NCI-H1417 treated with DMSO at 0.1 percent for 48 hours (cell line): ENCODE measurements at places on chromosomes 3 and 15.

- DNase-seq: no peak
Measured at GRCh38 chr15:85099195-85099803, 117.6 kb downstream of the PDE8A start.

DNA sequence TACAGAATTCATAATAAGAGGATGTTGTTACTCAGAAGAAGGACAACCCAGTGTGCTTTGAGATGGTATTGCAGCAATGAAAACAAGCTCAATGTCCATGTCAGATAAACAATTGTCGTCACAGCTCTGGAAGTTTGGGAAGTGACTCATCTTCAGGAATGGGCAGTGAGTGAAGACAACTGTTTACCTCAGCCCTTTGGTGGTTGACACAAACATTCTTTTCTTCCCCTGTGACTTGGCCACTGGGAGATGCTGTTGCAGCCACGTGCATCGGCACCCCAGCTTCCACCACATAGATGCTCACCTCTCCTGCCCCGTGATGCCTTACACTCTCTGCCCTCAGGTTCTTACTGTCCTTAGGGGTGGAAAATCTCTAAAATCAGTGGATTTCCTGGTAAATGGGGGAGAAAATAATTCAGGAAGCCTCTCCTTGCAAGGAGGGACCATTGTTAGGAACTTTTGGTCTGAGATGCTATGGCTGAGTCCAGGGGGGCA, 114.1 kb upstream of the GALNT15 start:
- no peak for DNase-seq

- DNase-seq: peak; percentile 81
Measured at GRCh38 chr15:74307827-74308811, 59.3 kb downstream of the CYP11A1 start.

DNA sequence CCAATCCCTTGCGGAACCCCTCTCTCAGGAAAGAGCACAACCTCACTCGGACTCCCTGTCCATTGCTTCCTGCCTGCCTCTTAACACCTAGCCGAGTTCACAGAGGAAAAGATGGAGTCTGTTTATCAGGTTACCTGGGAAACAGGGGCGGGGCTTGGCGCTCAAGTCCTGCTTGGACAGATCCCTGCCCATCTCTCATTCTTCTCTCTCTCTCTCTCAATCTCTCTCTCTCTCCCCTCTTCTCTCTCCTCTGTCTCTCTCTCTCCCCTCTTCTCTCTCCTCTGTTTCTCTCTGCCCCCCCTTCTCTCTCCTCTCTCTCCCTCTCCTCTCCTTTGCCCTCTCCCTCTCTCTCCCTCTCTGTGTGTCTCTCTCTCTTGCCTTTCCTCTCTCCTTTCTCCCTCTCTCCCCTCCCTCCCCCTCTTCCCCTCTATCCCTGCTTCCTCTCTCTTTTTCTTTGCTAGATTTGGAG, at the start of gene EFHB:
Gene EFHB (minus strand): TSS at position 120 of the 469 bp plus-strand sequence. CDS start 199 bp downstream, outside the sequence.
- DNase-seq: no peak

DNA sequence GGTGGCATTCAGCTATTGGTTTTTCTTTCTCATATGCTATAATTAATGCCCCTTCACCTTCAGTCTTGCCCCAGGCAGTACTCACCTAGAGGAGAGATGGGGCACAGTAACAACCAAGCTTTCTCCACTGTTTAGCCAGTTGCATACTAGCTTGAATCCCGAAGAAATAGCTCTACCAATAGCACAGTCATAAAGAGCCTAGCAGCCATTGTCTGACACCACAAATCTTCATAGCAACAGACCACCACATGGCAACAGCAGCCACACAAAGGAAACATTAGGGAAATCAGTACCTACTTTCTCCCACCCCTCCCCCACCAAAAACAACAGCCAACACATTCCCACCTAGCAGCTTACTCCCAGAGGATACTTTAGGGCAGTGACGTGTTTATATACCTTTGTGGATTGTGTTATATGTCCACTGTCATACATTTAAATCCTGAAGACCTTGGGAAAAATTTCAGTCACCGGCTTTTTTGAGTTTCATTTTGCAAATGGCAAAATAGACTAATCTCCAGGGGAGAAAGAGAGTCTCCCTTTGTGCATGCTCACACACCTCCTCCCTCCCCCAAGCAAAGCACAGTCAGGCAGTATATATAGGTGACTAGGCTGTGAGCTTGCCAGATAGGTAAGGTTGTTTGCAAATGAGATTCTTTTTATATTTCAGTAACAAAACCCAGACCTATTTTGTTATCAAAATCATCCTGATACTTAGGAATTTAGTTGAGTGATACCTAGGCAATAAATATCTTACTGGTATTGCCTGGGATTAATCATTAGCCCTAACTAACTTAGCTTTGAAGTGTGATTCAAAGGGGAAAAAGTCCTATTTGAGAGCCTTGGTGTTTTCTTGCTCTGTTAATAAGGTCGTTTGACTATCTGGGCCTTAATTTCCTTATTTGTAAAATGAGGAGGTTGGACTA, 140.6 kb downstream of the RBPMS2 start:
- peak; percentile 42 for DNase-seq

GRCh38 chr3:94431876-94432570, 369.2 kb downstream of the NSUN3 start:
- no peak for DNase-seq

- DNase-seq: no peak
Measured at GRCh38 chr15:80822676-80823075, 43.5 kb downstream of the CEMIP start.

- no peak for DNase-seq
Measured at GRCh38 chr3:117150628-117151027, 441.0 kb downstream of the TUSC7 start.

DNA sequence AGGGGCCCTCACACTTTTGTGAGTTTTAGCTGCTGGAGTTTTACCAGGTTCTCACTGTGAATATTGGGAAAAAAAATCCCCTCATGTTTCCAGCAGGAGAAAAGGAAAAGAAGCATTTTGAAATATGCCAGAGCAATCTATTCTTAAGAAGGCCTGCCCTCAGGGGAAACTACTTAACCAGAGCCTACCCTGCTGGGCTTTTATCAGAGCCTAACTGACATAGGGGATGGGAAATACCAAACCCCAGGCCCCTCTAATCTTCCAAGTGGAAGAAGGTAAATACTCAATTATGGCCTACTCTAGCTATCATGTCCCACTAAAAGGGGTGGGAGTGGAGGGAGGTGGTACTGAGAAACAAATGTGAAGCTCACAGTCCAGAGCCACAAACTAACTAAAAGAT, 68.7 kb upstream of the NMNAT3 start:
- DNase-seq: no peak

- no peak for DNase-seq
Measured at GRCh38 chr15:77335298-77335697, 84.6 kb downstream of the PEAK1 start.

DNA sequence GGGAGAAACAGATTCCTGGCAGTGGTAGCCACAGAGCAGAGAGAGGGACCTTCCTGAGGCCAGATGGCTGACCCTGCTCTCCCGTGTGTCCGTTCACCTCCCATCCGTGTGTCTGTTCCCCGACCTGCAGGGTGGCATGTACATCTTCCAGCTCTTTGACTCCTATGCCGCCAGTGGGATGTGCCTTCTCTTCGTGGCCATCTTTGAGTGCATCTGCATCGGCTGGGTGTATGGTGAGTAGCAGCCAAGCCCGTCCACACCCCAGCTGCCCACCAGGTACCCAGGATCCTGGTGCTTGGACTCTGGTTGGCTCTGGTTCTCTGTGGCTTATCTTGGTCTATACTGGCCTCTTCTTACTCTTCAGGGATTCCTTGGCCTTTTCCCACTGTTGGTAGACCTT, 59.5 kb upstream of the SLC6A1 start:
- DNase-seq: no peak

DNA sequence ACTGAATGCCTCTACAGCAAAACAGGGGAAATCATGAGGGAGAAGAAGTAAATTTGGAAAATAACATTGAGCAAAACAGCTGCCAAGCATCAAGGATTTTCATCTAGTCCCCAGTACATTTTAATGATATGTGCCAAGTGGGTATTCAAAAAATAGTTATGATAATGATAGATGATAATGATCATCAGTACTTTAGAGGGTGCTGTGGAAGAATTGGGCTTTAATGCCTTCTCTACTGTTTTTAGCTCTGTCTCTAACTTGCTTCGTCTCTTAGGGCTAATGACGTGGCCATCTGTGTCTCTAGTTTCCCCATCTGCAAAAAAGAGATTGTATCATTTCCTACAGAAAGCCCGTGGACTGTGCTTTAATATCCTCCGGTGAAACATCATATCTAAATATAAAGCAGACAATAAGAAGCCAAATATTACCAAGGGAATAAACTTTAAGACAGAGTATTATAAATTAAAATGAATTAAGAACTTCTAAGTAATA, 10.2 kb upstream of the FSIP1 start:
- DNase-seq: no peak

- DNase-seq: no peak
Measured at GRCh38 chr3:25674670-25675069, 10.0 kb upstream of the TOP2B start.

DNA sequence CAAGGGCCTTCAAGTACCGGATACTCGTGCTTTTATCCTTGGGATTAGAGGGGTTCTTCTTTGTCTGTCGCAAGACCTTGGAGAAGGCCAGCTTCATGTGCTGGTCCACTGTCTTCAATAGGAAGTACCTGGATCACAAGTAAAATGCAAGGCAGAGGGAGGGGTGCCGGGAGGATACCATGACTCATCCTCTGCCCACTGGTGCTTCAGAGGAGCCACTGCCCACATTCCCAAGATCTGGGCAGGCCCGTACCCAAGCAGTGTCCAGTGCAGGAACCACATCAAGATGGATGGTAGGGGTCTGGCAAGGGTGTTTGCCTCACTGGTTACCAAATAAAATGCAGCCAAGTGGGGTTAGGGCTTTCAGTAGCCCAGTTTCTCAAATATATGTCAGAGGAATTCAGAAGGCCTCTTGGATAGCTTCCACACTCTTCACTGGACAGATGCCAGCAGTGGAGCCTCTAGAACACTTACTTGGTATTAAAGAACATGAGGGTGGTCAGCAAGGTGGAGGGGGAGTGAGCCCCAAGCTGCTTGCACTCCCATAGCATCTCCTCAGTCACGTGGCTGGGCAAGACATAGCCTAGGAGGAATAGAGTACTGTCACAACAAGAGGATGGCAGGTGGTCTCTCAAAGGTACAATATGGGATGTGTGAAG, 3.6 kb upstream of the IMPDH2 start:
- DNase-seq: no peak
